ENCODE measurements at places on chromosomes 2 and 18.

DNA sequence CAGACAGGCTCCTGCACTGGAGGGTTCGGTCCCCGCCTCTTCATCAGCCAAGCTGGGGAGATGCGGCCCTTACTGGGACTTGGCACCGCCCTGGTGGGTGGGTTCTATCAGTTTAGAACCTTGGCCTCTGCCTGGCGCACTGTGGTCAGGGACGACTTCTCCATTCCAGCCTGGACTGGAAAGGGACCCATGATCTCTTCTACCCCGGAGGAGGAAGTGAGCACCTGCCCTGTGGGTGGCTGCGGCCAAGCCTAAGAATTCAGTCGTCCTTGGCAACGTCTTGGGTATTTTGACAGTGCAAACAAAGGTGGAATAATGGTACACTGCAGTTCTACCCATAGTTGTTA lies 106.9 kb upstream of the CD302 start:
- no peak for DNase-seq

GRCh38 chr2:120685066-120685973 lies 50.3 kb upstream of the GLI2 start:
- DNase-seq, result no peak

- DNase-seq, result no peak
Measured at GRCh38 chr18:35826477-35826876, 146.0 kb upstream of the RMP24 start.

- DNase-seq, result no peak
Measured at GRCh38 chr2:58109481-58109880, 62.9 kb downstream of the VRK2 start.

DNA sequence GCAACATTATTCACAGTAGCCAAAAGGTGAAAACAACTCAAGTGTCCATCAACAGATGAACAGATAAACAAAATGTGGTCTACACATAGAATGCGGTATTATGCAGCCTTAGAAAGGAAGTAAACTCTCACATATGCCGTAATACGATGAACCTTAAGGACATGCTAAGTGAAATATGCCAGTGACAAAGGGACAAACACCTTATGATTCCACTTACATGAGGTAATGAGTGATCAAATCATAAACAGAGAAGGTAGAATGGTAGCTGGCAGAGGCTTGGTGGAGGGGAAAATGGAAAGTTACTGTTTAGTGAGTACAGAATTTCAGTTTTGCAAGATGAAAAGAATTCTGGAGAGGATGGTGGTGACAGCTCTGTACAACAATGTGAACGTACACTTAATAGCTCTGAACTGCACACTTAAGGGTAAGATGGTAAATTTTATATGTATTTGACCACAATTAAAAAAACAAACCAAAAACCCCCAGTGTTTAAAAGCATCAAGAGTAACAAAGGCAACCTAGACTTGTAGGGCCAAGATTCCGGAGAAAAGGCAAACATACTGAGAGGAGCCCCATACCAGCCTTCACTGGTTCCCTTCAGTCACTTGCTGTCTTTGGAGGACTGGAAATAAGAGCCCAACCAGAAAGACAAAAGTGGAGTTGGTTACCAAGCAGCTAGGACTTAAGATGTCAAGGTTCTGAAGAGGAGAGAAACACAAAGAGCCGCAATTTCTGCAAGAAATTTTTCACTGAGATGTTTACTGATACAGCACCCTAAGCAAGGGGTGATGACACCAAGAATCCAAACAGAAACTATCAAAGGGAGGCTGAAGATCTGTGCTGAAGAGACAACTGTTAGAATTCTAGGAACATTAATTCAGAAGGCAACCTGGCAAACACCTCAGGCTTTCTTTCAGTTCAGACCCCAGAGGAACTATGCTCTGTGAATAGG lies 61.3 kb downstream of the CUL3 start:
- no peak for DNase-seq

Data from muscle of arm (tissue), 14 donors.